Stimulated activated CD8-positive, alpha-beta memory T cell treated with anti-CD3 and anti-CD28 coated beads, Interleukin-2, amount 100 ng/mL, for 1 hour (primary cell): ENCODE measurements at places on chromosomes 5 and 9.
A peak's percentile ranks its signal among the peaks of the same experiment; 100 is the strongest.

GRCh38 chr9:133737774-133738639, at the start of gene SARDH:
SARDH (minus strand) TSS chr9:133738352; CDS start chr9:133734173, 4,179 bp downstream.
- no peak for DNase-seq

DNA sequence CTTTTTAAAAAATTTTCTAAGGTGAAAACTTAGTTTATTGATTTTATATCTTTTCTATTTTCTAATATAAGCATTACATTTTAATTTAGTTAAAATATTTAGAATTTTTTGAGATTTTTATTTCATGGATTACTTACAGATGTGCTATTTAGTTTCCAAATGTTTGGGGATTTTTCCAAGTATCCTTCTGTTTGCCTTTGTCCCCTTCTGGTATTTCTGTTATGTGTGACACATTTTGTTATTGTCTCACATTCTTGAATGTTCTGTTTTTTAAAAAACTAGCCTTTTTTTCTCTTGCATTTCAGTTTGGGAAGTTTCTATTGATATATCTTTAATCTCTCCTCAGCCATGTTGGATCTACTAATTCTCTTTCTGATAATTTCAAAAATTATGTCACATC, 234.9 kb downstream of the FAM170A start:
- DNase-seq = no peak

DNA sequence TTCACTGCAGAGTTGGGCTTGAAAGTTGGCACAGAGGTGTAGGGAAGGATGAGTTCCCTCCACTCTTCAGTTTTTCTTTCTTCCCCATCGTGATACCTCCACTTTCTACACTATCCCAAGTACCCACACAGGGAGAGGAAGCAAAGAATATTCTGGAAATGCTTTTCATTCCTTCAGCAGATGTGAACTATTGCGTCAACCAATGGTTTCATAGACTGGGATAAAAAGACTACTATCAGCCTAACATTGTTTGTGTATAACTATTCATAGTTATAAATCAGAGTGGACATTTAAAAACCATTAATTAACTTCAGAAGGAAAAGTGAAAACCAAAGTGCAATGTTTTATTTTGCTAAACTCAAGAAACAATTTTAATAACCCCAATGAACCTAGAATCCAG, 63.6 kb upstream of the MAMDC2 start:
- DNase-seq = no peak

DNA sequence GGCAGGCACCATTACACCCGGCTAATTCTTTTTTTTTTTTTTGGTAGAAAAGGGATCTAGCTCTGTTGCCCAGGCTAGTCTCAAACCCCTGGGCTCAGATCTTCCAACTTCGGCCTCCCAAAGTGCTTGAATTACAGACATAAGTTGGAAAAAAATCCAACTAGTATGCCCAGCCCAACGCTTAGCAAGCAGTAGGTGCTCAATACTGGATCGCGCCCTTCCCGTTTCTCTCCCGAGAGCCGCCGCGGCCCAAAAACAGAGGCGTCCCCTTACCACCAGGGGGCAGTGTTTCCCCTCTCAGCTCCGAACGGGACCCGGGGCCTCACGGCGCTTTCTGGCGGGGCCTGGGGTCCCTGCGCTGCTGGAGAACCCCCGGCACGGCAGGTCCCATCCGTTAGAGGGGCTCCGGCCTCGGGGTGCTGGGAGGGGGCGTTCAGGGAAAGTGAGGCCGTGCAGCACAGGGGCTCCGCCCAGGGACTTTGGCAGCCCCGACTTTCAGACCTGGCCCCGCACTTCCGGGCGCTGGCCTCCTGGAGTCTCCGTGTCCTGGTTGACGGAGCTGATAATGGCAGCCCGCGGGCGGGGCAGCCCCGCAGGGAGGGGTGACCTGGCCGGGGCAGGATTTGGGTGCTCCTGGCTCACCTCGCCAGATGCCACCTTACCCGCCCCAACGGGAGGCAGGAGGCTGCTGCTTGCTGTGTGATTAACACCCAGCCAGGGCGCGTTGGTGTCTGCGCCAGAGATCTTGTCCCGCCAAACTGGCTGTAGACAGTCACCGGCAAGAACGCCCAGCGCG, 15.2 kb downstream of the PTGES start:
- DNase-seq = peak; percentile 71

- DNase-seq = no peak
These were observed 162.6 kb upstream of the CDKN2B start for GRCh38 chr9:22171691-22172090.

GRCh38 chr5:88815050-88815789, 67.8 kb downstream of the MEF2C start:
- DNase-seq = no peak

DNA sequence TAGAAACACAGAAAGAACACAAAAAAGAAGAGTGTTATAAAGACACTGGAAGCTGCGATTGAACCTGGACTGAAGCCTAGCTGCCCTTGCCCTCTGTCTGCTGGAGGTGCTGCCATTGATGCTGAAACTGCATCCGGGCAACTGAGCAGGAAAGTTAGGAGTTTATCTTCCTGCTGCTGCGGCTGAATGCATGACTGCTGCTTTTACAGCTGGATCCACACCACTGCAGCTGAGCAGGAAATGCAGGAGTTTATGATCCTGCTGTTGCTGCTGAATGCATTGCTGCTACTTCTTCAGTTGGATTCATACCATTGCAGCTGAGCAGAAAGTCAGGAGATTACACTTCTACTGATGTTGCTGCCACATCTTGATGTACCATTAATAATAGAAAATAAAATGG, 21.8 kb upstream of the JAKMIP2 start:
- no peak for DNase-seq

- no peak for DNase-seq
These were observed 70.9 kb downstream of the SPRY4 start for GRCh38 chr5:142253938-142254337.

DNA sequence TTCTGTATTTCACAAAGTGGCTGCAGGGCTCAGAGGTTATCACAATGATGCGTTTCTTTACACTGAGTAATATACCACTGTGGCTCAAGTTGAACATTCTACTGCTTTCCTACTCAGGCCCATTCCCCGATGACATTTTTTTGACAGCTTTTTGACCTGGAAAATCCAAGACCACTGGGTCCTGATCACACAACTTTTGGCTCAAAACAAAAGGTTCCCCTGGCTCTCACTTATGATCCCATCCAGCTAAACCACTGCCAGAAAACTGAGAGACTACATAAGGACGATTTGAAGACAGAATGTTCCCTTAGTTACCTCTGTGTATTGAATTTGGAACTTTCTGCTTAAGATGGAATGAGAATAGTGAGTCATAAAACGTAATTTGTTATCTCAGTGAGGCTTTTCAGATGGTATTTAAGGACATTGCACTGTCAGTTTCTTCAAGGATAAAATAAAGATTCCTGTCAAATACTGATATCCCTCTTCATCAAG, 78.0 kb upstream of the FBXL7 start:
- no peak for DNase-seq

GRCh38 chr5:80238097-80238496, 17.8 kb downstream of the SERINC5 start:
- no peak for DNase-seq

- DNase-seq = no peak
These were observed 117.0 kb downstream of the GAS1 start for GRCh38 chr9:86830356-86830755.

DNA sequence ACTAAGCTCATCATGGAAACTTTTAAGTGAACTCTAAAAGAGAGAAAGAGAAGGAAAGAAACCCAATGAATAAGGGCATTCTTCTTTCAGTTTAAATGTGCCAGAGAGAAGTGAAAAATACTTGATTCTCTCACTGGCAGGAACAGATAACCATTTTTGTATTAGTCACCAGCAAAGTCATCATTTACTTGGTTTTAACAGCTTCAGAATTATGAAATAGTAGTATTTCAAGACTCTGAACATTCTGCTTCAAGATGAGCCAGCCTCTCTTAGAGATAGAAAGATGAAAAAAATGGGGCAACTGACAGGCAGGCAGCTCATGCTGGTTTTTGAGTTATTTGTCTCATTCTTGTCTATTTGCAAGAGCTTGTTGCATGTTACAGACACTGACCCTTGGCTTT, 103.5 kb downstream of the GCNT1 start:
- no peak for DNase-seq

- DNase-seq = no peak
These were observed 1.3 kb upstream of the SHISAL2B start for GRCh38 chr5:64688965-64689364.

DNA sequence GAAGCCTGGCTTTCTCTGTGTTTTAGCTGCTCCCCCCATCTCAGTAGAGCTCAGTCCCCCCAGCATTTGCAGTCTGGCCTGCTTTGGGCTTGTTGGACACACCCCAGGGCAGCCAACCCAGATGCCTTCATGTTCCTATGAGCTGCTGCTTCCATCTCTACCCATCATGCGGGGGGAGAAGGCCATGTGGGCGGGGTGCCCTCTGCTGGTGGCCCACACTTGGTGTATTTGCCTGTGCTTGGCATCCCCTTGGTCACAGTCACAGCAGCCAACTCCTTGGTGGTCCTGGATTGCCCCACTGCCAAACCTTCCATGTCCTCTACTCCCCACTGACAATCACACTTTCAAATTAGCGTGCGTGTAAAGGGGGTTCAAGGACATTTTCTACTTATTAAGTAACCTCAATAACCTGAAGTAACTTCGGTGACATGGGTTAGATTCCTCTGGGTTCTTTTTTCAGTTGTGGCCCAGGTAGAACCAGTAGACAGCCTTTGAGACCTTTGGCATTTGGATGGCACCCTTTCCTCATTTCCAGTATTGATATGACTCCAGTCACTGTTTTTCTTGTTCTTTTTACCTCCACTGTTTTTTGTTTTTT, 42.8 kb downstream of the SNX30 start:
- peak; percentile 69 for DNase-seq

GRCh38 chr5:100799166-100799565, 103.9 kb downstream of the ST8SIA4 start:
- DNase-seq = no peak

GRCh38 chr5:13328316-13328715, 616.2 kb downstream of the DNAH5 start:
- no peak for DNase-seq

GRCh38 chr5:45288746-45289145, 407.4 kb downstream of the HCN1 start:
- no peak for DNase-seq

DNA sequence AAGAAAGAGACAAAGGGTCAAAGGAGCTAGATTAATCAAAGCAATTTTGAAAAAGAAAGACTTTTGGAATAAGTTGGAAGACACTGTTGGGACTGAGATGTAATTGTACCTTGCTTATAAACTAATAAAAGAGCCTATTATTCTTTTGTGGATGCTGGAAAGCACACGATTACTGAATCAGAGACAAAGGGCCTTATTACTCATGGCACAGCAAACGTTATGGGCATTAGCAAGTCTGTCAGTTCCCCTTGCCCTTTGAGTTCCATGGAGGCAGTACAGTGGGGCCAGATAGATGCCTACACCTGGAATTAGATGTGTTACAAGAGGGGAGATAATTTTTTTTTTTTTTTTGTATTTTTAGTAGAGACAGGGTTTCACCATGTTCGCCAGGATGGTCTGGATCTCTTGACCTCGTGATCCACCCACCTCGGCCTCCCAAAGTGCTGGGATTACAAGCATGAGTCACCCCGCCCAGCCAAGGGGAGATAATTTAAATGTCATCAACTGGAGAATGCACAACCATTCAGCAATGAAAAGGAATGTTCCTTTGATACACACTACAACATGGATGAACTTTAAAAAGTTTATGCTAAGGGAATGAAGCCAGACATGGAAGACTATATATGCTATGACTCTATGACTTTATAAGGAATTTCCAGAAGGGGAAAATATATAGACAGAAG, 128.9 kb downstream of the STARD4 start:
- no peak for DNase-seq

DNA sequence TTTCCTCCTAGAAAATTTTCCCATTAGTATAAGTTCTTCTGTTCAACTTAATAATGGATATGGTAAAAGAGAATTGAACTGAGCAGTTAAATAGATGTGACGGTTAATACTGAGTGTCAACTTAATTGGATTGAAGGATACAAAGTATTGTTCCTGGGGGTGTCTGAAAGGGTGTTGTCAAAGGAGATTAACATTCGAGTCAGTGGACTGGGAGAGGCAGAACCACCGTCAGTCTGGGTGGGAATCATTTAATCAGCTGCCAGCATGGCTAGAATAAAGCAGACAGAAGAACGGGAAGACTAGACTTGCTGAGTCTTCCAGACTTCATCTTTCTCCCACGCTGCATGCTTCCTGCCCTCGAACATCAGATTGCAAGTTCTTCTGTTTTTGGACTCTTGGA, 689.6 kb upstream of the CDH10 start:
- DNase-seq = no peak

DNA sequence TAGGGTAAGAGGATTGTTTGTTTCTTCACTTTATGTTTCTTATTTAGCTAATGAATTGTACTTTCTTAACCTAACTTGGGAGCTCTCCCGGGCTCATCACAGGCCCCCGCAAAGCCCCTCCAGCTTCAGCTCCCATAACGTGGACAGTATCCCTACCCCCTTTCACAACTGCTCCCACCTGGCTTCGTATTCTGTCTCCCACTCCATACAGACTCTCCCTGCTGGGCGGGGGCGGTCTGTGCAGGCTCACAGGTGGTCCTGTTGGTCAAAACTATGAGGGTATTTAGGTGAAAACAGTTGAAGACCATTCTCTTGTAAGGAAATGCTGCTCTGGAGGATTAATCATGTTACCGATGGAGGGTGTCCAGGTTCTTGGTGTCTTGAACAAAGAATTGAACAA, 805.3 kb downstream of the SEMA5A start:
- DNase-seq = no peak
